ENCODE measurements at places on chromosomes 12 and 14. TPM values are rescaled to one million over a fixed set of nuclear protein-coding genes. Genes with fewer than 3 reads are reported as not detected.
A peak's percentile ranks its signal among the peaks of the same experiment; 100 is the strongest.

- no peaks in the 10 kb centered on the region for H3K36me3 ChIP-seq
- no peak for DNase-seq
- no peaks in the 10 kb centered on the region for H3K4me1 ChIP-seq
- H3K4me3 ChIP-seq: no peak overlapping the region
- H3K27me3 ChIP-seq: no peaks in the 10 kb centered on the region
- H3K27ac ChIP-seq: no peak overlapping the region
Observed at GRCh38 chr14:69814397-69814796, 17.4 kb upstream of the SLC10A1 start.

The DPY19L2 gene
- total RNA-seq: 0.24 TPM

DNA sequence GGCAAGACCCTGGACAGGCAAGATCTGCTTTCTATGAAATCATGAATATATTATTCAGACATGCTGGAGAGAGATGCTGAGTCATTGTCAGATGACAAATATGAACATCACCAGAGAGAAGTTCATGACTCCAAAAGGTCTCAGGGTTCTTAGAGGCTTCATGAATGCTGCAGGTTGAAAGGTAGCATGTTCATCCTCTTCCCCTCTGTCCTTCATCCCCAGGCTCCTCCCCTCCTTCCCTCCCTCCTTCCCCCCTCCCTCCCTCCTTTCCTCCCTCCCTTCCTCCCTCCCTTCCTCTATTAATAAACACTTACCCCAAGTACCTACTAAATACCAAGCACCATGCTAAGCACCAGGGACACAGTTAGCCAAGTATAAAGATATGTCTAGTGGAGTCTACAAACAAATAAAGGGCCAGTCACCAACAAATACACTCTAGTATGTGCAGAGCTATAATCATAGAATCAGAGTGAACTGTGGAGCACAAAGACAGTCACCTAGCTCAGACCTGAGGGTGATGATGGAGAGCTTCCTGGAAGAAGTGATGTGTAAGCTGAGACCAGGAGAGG lies 46.2 kb downstream of the RPH3A start:
- H3K27me3 ChIP-seq: no peaks in the 10 kb centered on the region
- H3K27ac ChIP-seq: no peak overlapping the region
- DNase-seq: no peak
- no peak overlapping the region for H3K4me3 ChIP-seq

DNA sequence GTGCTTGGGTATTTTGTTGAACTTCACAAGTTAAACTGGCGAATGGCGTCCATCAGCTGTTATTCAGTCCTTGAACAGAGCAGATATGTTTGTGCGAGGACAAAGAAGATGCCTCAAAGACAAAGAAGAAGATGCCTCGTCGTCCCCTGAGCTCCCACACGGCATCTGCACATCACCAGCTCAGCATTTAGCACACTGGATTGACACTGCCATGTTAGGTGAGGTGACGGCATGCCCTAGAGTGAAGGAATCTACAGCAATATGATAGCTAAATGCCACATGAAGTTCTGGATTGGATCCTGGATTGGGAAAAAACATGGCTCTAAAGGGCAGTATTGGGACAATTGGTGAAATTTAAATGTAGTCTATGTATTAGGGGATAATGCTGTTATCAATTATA lies 15.4 kb downstream of the SAMD4A start:
- no peak overlapping the region for H3K27ac ChIP-seq
- H3K4me1 ChIP-seq: no peaks in the 10 kb centered on the region
- H3K4me3 ChIP-seq: no peak overlapping the region
- no peaks in the 10 kb centered on the region for H3K27me3 ChIP-seq
- DNase-seq: no peak

- peaks cover 10% of the 10 kb centered on the region for H3K36me3 ChIP-seq
- H3K27ac ChIP-seq: no peak overlapping the region
- H3K27me3 ChIP-seq: no peaks in the 10 kb centered on the region
- no peak for DNase-seq
- H3K4me1 ChIP-seq: no peaks in the 10 kb centered on the region
Observed at GRCh38 chr14:71680736-71681387, 251.4 kb upstream of the RGS6 start.

- 0 out of 2 replicates have a peak overlapping the region, but pooled peaks have one; percentile 2 for H3K4me3 ChIP-seq
- no peaks in the 10 kb centered on the region for H3K27me3 ChIP-seq
- H3K4me1 ChIP-seq: peaks cover 26% of the 10 kb centered on the region
- H3K36me3 ChIP-seq: no peaks in the 10 kb centered on the region
- peak overlapping the region; percentile 61 for H3K27ac ChIP-seq
- DNase-seq: peak; percentile 21
Observed at GRCh38 chr12:93060666-93061472, 131.8 kb upstream of the EEA1 start.

GRCh38 chr12:21911832-21912231 lies 29.4 kb downstream of the ABCC9 start:
- no peaks in the 10 kb centered on the region for H3K27me3 ChIP-seq
- no peak for DNase-seq
- H3K27ac ChIP-seq: no peak overlapping the region
- no peaks in the 10 kb centered on the region for H3K4me1 ChIP-seq
- no peaks in the 10 kb centered on the region for H3K36me3 ChIP-seq
- H3K4me3 ChIP-seq: no peak overlapping the region

GRCh38 chr12:68270358-68270757 lies 17.0 kb upstream of the IL22 start:
- H3K27me3 ChIP-seq: no peaks in the 10 kb centered on the region
- H3K27ac ChIP-seq: no peak overlapping the region
- H3K36me3 ChIP-seq: no peaks in the 10 kb centered on the region
- no peak overlapping the region for H3K4me3 ChIP-seq

- no peaks in the 10 kb centered on the region for H3K36me3 ChIP-seq
- H3K4me3 ChIP-seq: no peak overlapping the region
- H3K4me1 ChIP-seq: no peaks in the 10 kb centered on the region
- no peak overlapping the region for H3K27ac ChIP-seq
- no peak for DNase-seq
Observed at GRCh38 chr12:32515137-32515873, 115.9 kb downstream of the FGD4 start.

DNA sequence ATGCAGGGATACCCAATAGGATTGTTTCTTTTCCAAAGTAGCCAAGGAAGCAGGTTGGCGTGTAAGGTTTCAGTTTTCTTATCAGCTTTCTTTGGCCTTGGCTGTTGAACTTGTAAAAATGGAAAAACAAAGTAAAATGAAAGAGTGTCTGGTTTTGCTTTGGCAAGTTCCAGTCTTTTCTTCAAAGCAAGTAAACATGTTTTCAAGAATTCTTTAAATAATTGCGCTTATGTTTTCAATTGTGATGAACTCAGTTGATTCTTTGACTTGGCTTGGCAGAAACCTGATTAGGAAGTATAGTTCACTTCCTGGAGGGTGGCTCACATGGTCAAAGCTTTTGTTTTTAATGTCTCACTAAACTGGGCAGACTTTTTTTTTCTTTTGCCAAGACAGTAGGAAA lies 112.2 kb upstream of the USP44 start:
- H3K36me3 ChIP-seq: no peaks in the 10 kb centered on the region
- no peak overlapping the region for H3K27ac ChIP-seq
- H3K4me3 ChIP-seq: no peak overlapping the region
- no peaks in the 10 kb centered on the region for H3K4me1 ChIP-seq
- DNase-seq: no peak

- no peaks in the 10 kb centered on the region for H3K36me3 ChIP-seq
- peak overlapping the region; percentile 45 for H3K27ac ChIP-seq
- H3K4me1 ChIP-seq: peaks cover 19% of the 10 kb centered on the region
- no peak overlapping the region for H3K4me3 ChIP-seq
Observed at GRCh38 chr12:102512523-102512922, 32.2 kb upstream of the IGF1 start.

DNA sequence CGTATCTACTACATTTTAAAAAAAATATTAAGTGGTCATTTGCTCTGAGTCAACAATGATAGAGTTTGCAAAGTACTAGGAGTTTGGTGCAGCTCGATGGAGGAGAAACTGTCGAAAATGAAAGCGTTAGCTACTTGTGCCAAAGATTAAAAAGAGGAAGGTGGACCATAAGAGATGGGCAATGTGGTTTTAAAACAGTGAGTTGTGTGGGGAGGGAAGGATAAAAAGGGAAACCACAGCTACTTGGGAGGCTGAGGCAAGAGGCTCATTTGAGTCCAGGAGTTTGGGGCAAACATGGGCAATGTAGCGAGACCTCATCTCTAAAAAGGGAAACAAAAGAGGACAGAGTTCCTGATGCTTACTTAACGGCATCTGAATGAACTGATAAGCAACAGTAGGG lies 18.2 kb upstream of the STRAP start:
- H3K4me1 ChIP-seq: no peaks in the 10 kb centered on the region
- H3K27ac ChIP-seq: no peak overlapping the region
- no peak overlapping the region for H3K4me3 ChIP-seq
- H3K36me3 ChIP-seq: no peaks in the 10 kb centered on the region
- DNase-seq: peak; percentile 67

DNA sequence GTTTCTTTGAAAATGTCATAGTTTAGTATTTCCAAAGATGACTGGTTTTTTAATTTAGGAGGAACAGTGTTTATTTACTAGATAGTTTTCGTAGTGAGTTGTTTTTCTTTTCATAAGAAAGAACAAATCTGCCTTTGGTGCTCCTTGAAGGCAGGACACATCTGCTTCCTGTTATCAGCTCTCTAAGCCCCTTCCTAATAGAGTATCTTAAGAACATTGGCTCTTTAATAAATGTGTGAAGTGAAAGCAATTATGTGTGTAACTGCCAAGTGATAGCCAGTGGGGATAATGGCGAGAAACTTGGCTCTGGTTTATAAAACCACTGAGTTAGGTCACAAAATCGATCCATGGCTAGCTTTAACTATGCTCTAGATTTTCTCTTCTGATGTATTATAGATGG lies 23.5 kb upstream of the PPFIBP1 start:
- DNase-seq: no peak
- no peaks in the 10 kb centered on the region for H3K36me3 ChIP-seq
- no peaks in the 10 kb centered on the region for H3K4me1 ChIP-seq
- H3K27ac ChIP-seq: no peak overlapping the region
- H3K4me3 ChIP-seq: no peak overlapping the region

The ZNF385A gene
- total RNA-seq: 23.5 TPM

GRCh38 chr14:68495101-68496039 lies 297.5 kb downstream of the ZFP36L1 start:
- peak overlapping the region; percentile 68 for H3K27ac ChIP-seq
- H3K36me3 ChIP-seq: no peaks in the 10 kb centered on the region
- H3K4me3 ChIP-seq: no peak overlapping the region
- DNase-seq: peak; percentile 83
- H3K27me3 ChIP-seq: no peaks in the 10 kb centered on the region

The ACRBP gene
- total RNA-seq: 1.8 TPM

DNA sequence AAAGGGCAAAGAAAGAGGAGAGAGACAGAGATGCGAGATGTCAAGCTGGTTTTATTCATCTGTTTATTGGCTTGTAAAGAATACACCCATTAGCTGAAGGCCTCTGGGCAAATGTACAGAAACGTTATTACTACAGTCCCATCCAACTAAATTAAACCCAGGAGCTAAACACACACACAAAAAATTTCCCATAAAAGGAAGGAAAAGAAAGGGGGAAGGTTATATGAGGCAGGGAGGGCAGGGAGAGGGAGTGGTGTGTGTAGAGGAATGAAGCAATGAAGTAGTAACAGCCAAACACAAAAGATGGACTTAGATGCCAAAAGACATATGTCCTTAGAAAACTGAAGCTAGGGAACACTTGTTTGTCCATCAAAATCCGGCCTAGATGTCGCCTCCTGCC lies 3.1 kb upstream of the MFAP5 start:
- H3K27ac ChIP-seq: no peak overlapping the region
- H3K4me1 ChIP-seq: no peaks in the 10 kb centered on the region
- no peaks in the 10 kb centered on the region for H3K36me3 ChIP-seq
- H3K27me3 ChIP-seq: no peaks in the 10 kb centered on the region
- DNase-seq: no peak

The ARMH4 gene
- not detected for total RNA-seq

The LUM gene
- total RNA-seq: 0.31 TPM

DNA sequence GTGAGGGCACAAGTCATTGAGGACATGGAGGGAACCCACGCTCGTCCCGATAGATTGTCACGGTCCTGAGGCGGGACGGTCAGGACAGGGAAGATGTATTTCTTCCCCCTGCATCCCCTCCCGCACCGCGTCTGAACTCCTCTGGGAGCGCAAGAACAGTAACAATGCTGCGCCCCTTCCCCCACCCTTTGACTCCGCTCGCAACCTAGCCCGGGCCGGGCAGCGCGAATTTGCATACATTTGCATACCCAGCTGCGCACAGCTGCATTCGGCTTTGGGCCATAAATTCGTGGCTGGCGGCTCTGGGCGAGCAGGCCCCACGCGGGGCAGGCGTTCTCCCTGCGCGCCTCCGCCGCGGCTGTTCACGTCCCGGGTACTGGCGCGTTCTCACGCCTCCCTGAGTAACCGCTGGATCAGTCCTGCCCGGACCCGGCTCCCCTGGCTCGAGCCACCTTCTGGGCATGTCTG lies 29.0 kb upstream of the SMUG1 start:
- peak overlapping the region; percentile 71 for H3K4me3 ChIP-seq
- no peak overlapping the region for H3K27ac ChIP-seq
- peaks cover 33% of the 10 kb centered on the region for H3K4me1 ChIP-seq

GRCh38 chr14:50997712-50998111 lies 53.4 kb upstream of the PYGL start:
- H3K36me3 ChIP-seq: no peaks in the 10 kb centered on the region
- H3K27me3 ChIP-seq: no peaks in the 10 kb centered on the region
- no peak overlapping the region for H3K27ac ChIP-seq
- DNase-seq: no peak

The ATP5F1B gene
- 921 TPM for total RNA-seq

DNA sequence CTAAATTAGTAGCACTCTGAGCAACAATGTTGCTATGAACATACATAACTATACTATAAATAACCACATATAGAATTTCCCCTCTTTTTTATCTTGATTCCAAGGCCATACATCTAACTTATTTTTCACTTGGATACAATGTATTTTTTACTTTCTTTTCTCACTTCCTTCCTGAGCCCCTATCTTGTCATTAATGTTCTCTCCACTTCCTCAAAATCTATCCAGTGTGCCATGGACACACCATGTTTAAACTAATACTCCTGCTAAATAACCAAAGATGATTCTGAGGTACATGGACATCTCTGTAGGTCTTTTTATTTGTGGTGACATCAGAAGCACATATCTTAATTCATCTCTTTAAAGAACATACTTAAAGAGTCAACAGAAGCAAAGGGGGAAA lies 251.2 kb downstream of the C12orf42 start:
- no peaks in the 10 kb centered on the region for H3K27me3 ChIP-seq
- no peak overlapping the region for H3K4me3 ChIP-seq
- H3K4me1 ChIP-seq: no peaks in the 10 kb centered on the region
- no peak overlapping the region for H3K27ac ChIP-seq
- DNase-seq: no peak

DNA sequence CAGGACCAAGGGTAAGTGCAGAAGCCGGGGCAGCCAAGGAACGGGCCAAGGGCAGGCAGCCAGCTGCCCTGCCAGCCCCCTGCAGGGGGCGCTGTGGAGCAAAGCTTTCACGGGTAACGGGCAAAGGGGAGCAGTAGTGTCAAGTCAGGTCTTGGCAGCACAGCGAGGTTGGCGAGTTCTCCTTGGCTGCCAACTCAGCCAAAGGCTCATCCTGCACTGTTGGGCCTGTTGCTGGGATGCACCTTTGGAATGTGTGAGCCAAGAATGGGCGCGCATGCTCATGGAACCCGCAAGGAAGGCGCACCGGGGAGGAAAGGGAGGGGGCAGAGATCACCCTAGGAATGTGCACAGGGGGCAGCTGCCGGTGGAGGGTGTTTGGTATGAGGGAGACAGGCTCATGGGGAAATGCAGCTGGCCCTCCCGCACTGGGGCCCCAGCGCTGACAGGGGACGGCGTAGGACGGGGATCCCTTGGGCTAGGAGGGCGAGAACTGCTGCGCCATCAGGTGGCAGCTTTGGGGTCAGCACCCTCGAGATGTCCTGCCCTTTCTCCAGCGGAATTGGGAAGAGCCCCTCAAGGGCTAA lies 138.0 kb downstream of the ASCL4 start:
- H3K4me3 ChIP-seq: no peak overlapping the region
- no peaks in the 10 kb centered on the region for H3K36me3 ChIP-seq
- no peaks in the 10 kb centered on the region for H3K27me3 ChIP-seq
- H3K27ac ChIP-seq: no peak overlapping the region
- DNase-seq: no peak

Data from GM12878 (cell line).